ENCODE measurements at places on chromosomes 5 and 9. TPM values are rescaled to one million over a fixed set of nuclear protein-coding genes. Genes with fewer than 3 reads are reported as not detected.

SLC34A1 gene
- total RNA-seq, result 0.63 TPM

FCN1 gene
- 0.42 TPM for total RNA-seq

PRR16 gene
- not detected for total RNA-seq

CEP72 gene
- 42.7 TPM for total RNA-seq

CD180 gene
- total RNA-seq, result 15.7 TPM

ADRA1B gene
- not detected for total RNA-seq

NR2F1 gene
- total RNA-seq, result not detected

NTRK2 gene
- total RNA-seq, result not detected

Data from OCI-LY7 (cell line).